ENCODE measurements at places on chromosomes 6 and 20.

GRCh38 chr6:112141707-112142106 is 54.3 kb downstream of the FAM229B start:
- DNase-seq: no peak

GRCh38 chr6:109722564-109723254 is 31.6 kb downstream of the FIG4 start:
- no peak for DNase-seq

- no peak for DNase-seq
Observed at GRCh38 chr6:30188541-30188940, 24.7 kb downstream of the TRIM26 start.

GRCh38 chr20:58179432-58180099 is 48.9 kb downstream of the ANKRD60 start:
- DNase-seq: no peak

DNA sequence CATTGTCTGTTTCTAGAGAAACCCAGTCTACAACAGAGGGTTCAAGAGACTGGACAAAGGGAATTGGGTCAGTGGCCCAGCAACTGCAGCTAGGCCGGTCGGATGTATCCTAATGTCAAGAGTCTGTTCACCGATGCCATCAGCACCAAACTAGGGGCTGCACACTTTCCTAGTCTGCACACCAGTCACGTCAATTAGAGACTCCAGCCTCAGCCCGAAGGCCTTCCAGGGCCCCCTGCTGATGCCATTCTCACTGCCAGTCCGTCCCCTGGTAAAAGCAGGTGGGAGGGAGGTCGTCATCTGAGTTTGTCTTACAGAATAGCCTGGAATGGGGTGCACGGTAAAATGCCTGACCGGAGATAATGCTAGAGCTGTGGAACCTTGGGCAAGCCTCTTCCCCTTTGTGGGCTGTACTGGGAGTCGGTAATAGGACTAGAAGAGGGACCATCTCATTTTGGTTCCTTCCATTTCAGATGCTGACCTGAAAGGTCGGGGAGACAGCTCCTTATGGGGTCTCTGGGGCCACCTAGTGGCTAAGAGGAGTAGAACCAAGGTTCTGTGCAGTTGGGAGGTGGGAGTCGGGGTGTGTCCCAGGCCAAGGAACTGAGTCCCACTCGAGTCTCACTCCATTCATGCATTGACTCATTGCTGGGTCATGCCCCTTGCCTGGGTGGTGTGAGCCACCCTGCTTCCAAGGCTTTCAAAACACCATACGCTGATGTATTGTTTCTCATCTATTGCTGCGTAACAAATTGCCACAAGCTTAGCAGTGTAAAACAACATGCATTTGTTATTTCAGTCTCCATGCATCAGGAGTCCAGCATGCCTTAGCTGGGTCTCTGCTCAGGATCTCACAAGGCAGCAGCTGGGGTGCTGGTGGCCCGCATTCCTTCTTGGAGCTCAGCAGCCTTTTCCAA is 5.1 kb downstream of the SOX12 start:
- DNase-seq: no peak

DNA sequence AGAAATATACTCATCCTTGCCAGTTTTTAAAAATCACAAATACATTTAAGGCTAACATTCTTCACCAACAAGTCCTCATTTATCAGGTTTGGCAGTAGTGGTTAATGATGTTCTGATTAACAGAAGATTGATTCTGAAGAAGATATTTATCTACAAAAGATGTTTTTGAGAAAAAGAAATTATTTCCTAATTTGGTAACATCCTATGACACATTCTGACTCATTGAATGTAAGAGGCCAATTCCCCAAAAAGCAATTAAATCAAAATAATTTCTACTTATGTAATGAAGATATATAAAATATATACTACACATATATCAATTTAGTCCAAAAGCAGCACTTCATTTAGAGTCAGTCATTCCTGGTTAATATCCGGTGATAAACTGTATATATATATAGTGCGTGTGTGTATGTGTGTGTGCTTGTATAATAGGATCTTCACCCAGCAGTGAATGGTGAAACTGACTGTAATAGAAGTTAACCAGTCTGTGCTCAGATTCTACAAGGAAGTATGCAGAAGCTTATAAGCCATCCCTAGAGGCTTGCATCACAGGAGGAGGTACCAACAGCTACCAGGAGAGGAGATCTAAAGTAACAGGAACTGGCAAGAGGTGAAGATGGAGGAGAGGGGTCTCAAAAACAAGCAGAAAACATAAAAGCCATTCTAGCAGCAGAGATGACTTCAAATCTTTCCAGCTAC is 82.9 kb upstream of the MARCKS start:
- DNase-seq: no peak

- DNase-seq: no peak
Observed at GRCh38 chr6:16236631-16237199, 1.7 kb upstream of the GMPR start.

DNA sequence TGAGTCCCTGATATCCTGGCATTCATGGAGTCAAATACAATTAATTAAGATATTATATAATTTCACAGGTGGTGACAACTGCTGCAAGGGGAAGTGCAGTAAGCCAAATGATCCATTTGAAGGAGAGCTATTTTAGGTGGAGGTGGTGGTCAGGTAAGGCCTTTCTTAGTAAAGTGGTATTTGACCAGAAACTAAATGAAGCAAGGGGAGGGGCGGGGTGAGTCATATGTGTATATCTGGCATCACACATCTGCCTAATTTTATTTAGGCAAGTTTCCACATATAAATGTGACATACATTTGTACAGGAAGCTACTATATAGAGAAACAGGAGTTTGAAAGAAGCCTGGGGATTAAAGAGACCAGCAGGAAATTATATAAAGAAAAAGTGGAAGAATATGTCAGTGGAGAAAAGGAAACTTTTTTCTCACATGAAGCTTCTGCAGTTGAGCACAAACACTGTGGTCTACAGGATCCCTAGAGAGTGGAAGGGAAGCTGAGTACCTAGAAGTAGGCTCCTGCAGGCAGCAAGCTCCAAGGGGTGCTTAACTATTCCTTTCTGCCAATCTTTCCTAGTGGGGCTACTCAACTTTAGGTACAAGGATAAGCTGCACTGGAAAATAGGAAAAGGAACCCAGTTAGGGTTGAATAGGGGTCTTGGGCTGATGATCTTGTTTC is 99.6 kb downstream of the OGFRL1 start:
- no peak for DNase-seq

- DNase-seq: no peak
Observed at GRCh38 chr6:18021166-18021850, 33.9 kb upstream of the KIF13A start.

- peak; percentile 77 for DNase-seq
Observed at GRCh38 chr6:131368198-131368911, 204.7 kb upstream of the ARG1 start.

GRCh38 chr6:72406517-72406916 is 215.3 kb upstream of the KCNQ5 start:
- DNase-seq: no peak

DNA sequence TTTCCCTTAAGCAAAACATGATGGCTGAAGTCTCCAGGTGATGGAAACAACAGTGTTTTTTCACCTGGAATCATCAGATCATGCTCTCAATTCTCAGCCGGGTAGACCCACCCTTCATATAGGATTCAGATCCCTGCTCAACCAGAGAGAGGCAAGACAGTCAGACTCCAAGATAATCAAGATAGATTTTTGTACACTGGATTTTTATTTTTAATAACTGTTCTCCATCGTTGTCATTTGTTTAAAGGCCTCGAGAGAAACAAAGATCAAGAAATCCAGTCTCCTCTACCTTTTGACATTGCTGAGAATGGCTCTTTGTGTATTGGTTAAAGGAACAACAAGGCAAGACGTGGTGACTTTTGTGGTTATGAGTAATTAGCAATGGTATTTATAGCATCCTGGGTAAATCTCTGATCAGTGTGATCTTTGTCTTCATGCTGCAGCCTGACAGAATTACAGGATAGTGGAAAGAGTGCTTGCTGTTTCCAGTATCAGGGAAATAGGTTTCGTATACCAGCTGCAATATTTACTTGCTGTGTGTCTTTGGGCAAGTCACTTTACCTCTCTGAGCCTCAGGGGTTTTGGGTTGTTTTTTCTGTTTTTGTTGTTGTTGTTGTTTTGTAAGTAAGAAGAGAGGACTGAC is 29.9 kb downstream of the ID4 start:
- no peak for DNase-seq

- no peak for DNase-seq
Observed at GRCh38 chr6:10513544-10513943, 7.6 kb upstream of the GCNT2 start.

DNA sequence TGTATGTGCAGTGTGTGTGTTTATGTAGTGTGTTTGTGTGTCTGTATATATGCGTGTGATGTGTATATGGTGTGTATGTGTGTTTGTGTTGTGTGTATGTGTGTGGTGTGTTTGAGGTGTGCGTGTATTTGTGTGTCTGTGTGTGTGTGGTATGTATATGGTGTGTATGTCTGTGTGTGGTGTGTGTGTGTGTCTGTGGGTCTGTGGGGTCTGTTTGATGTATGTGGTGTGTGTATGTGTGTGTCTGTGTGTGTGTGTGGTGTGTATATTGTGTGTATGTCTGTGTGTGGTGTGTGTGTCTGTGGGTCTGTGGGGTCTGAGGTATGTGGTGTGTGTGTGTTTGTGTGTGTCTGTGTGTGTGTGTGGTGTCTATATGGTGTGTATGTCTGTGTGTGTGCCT is 10.8 kb upstream of the MYT1 start:
- no peak for DNase-seq

- DNase-seq: no peak
Observed at GRCh38 chr20:53445321-53445731, 148.3 kb downstream of the ZNF217 start.

DNA sequence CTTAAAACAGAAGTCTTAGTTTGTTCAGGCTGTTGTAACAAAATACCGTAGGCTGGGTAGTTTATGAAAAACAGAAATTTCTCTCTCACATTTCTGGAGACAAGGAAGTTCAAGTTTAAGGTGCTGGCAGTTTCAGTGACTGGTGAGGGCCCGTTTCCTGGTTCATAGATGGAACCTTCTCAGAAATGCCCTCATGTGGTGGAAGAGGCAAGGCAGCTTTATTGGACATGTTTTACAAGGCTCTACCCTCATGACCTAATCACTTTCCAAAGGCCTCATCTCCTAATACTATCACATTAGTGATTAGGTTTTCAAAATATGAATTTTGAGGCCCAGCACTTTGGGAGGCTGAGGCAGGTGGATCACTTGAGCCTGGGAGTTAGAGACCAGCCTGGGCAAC is 2.4 kb downstream of the HEBP2 start:
- DNase-seq: no peak

DNA sequence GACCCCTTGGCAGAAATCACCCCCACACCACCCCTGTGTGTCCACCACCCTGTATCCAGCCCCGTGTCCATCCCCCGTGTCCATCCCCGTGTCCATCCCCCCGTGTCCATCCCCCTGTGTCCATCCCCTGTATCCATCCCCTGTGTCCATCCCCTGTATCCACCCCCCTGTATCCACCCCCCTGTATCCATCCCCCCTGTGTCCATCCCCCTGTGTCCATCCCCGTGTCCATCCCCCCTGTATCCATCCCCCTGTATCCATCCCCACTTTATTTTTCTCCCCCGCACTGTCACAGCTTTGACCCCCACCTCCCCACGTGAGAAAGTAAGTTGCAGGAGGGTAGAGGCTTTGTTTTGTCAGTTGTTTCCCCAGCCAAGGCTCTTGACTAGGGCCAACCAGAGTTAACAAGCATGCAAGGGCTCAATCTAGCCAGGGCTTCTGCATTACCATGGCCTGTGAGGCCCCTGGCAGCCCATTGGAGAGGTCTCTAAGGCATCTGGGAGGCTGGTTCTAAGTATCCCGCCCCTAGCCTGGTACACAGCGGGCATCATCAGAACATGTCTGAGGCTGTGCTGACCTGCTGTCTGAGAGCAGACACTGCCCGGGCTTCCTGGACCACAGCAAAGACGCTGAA is 18.1 kb upstream of the SIRPA start:
- no peak for DNase-seq

DNA sequence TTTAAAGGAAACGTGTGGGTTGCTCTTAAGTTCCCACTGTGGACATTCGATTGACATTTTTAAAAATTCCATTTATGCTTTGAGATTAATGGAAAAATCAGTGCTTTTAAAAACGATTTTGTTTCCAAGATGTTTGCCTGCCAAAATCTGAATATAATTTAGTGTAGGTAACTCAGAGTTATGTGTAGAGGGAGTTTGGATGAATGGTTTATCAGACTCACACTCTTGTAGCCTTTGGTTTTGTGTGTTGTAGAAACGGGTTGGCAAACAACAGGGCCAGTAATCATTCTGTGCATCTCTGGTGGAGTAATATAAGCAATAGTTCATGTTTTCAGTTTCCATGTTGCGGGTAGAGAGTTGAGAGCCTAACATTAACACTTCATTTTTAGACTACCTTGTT is 140.6 kb downstream of the RPS12 start:
- DNase-seq: no peak

- no peak for DNase-seq
Observed at GRCh38 chr6:137097526-137097925, 52.8 kb upstream of the IL20RA start.

DNA sequence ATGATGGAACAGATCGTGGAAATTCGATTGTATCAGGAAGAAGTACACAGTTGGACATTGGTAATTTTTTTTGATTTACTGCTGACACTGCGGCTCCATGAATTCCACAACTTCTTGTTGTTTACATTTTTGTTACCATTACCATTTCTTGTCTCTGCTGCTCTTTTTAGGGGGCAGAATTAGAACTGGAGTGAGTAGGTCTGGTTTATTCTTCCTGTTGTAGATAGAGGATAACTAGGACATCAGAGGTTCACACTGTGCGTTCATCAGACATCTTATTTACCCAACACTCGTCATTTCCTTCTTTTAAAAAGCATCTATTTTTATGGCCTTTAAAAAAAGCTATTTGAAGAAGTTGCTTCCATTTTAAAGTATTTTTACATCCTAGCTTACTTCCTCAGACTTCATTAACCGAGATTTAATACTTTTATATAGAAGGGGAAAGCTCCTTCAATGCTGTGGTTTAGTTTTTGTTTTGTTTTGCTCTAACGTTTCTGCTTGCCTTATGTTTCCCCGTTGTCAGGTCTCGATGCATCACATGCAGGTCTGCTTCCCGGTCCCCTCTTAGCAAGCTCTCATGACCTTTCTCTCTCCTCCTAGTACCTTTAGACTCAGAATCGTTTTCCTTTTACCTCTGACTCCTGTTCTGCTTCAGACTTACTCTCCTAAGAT is 139.1 kb downstream of the ARID1B start:
- no peak for DNase-seq

DNA sequence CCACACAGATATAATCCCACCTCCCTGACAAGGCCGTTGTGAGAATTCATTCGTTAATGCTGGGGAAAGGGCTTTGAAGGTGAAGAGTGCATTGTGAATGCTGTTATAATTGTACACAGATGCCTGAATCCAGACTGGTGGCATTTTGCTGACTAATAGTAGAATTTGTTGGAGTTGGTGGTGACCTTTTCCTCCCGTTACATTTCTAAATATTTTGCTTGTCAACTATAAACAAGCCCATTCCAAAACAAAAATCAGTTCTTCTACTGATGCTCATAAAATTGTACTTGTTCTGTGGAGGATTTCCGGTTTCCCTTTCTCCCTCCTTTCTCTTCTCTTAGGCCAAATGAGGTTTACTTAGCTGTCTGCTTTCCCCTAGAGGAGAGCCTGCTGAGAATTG is 253.1 kb upstream of the SUPT3H start:
- no peak for DNase-seq

- DNase-seq: no peak
Observed at GRCh38 chr6:1766654-1767053, 156.9 kb downstream of the FOXC1 start.

- no peak for DNase-seq
Observed at GRCh38 chr20:13875265-13875811, 90.5 kb downstream of the NDUFAF5 start.

- no peak for DNase-seq
Observed at GRCh38 chr6:11218538-11219399, 13.7 kb downstream of the NEDD9 start.
